ENCODE measurements at places on chromosomes 5 and 9.
A peak's percentile ranks its signal among the peaks of the same experiment; 100 is the strongest.

- DNase-seq = no peak
Observed at GRCh38 chr9:72444435-72444834, 77.0 kb upstream of the TMC1 start.

- DNase-seq = no peak
Observed at GRCh38 chr9:101498323-101498722, 35.3 kb upstream of the RNF20 start.

- no peak for DNase-seq
Observed at GRCh38 chr9:4148751-4149150, 151.1 kb downstream of the GLIS3 start.

DNA sequence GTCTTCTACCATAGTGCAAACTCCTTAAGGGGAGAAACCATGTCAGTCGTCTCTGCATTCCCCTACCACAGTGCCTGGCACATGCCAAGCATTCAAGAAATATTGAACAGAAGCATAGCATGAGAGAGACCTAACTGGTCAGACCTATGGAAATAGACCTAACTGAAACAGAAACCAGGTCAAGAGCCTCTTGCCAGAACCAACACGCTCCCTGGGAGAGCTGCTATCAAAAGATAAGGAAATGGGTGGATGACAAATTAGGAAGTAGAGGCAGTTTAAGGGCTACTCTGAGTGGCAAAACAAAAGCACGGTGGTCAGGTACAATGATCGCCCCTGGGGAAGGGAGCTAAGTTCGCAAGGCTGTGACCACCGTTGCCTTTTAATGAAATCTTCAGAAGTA lies 66.0 kb upstream of the SMIM15 start:
- DNase-seq = no peak

DNA sequence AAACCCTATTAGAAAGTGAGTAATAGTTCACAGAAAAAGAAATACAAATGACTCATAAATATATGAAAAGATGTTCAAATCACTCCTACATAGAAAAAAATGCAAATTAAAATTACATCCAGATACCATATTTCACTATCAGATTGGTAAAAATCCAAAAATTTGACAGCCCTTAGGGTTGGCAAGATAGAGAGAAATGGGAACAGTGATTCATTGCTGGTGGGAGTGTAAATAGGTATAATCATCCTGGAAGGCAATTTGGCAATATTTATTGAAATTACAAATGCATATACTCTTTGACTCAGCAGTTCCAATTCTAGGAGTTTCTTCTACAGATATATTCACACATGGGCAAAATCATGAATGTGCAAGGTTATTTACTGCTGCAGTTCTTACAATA lies 273.5 kb downstream of the NR2F1-AS1 start:
- no peak for DNase-seq

GRCh38 chr5:162603443-162604070 lies 536.0 kb downstream of the GABRG2 start:
- no peak for DNase-seq

- DNase-seq = no peak
Observed at GRCh38 chr9:84366683-84367082, 26.1 kb upstream of the SLC28A3 start.

- DNase-seq = no peak
Observed at GRCh38 chr5:133199417-133200178, 147.8 kb downstream of the HSPA4 start.

DNA sequence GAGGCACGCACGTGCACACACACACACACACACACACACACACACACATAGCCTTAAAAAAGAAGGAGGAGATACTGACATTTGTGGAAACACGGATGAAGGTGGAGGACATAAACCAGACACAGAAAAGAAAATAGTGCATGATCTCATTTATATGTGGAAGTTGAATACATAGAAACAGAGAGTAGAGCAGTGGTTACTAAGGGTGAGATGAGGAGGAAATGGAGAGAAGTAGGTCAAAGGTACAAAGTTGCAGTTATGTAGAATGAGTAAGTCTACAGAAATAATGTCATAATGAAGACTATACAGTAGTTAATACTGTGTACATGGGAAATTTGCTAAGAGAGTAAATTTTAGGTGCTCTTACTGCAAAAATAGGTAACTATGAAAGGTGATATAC lies 412.2 kb upstream of the CDH9 start:
- no peak for DNase-seq

DNA sequence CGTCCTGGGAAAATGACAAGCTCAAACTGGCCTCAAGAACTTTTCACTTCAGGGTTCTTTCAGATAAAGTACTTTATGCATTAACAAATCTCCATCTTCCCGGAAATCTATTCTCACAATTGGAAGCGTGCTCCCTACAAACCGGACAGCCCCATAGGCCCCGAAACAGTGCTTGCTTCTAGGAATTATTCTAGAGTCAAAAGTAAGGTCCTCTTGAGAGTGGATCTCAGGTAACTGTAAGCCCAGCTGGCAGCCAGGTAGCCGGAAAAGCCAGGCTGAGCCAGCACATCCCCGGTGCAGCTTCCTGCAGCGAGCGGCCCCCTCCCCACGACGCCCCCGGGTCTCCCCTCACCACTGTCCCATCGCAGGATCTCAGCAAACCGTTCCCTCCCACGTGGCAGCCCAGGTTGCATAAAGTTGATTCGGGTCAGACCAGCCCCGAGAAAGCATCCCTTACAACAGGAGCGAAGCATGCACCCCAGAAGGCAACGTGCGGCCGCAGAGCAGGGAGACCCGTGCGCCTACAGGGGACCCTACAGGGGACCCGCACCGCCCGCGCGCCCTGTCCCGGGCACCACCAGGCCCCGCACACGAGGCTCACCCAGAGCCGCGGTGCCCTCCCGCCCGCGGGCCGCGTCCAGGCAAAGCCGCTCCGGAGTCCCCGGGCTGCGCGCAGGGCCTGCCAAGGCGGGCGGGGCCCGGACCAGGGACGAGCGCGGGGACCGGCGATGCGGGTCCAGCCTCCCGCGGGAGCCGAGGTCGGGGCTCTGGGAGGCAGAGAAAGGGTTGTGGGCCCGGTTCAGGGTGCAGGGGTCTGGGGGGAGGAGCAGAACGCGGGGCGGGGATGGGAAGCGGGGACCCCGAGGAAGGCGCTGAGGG lies 920 bp downstream of the LPCAT1 start:
- peak; percentile 50 for DNase-seq

DNA sequence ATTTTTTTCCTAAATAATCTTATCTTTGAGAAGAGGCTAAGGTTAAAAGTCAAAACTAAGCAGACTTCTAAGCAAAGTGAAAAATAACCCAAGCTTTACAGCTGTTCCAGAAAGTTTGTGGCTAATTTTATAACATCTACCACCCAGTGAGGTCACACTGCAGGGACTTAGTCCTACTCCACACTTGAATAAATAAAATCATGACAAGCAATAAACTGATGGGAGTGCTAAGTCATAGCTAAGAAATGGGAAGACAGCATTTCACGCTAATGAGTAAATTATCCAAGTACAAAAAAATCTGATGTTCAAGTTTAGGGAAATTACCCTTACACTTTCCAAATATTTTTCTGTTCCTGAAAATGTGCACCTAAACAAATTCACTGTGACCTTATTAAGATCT lies 47.7 kb downstream of the ZNF608 start:
- no peak for DNase-seq

DNA sequence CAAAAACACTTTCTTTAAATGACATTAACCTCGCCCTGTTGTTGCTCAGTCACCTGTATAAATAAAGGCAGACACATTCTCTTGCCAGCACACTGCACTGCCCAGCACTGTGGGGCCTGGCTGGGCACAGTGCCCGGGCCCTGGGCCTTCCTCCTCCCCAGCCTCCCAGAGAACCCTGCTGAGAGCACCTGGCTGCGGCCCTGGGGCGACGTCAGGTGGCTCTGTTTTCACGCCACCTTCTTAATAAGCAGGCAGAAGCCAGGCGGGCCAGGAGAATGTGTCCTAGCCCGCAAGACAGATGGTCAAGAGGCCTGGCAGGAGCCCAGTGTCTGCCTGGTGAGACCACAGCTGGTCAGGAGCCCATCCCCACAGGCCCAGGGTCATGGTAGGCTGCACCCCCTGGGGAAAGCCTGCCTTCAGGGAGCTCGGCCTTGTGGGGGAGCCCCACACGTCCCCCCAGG lies 8.2 kb upstream of the AGPAT2 start:
- DNase-seq = no peak

GRCh38 chr9:106795031-106795430 lies 67.9 kb upstream of the ZNF462 start:
- DNase-seq = no peak

GRCh38 chr5:89097103-89097502 lies 214.1 kb upstream of the MEF2C start:
- DNase-seq = no peak

- DNase-seq = no peak
Observed at GRCh38 chr5:164346785-164347630, 841.6 kb downstream of the MAT2B start.

DNA sequence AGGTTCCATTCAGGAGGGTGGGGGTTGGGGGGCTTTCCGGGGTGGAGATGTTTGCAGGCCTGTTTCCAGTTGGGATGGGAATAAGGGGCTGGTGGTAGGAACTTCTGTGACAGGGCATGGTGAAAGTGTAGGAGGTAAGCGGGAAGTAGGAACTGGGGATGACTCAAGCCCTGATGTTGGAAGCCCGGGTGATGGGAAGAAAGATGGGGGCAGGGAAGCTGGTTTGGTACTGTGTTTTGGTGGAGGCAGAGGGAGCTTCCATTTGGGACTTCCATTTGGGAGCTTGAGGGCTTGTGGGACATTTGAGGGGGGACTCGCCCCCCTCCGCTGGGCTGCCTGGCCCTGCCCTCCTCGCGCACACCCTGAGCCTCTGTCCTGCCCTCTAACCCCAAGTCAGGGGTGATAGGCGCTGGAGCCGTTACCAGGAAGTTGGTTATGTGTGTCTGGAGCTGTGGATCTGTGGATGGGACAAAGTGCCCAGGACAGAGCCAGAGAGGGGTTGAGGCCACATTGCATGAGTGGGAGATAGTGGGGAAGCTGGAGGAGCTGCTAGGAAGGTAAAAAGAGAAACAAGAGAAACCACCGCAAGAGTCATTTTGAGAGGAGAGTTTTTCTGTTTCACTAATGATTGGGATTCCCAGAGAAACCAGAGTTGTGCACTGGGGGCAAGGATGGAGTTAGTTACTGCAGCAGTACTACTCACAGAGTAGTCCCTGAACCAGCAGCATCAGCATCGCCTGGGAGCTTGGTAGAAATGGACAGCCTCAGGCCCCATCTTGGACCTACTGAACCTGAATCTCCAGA lies 6.6 kb downstream of the RGS14 start:
- no peak for DNase-seq

- no peak for DNase-seq
Observed at GRCh38 chr5:76483433-76483832, 80.3 kb downstream of the IQGAP2 start.

GRCh38 chr9:97853056-97853843 lies at the start of gene FOXE1:
TSS of gene FOXE1 (plus strand) at chr9:97853226. CDS start at chr9:97853915, 689 bp downstream.
- no peak for DNase-seq

DNA sequence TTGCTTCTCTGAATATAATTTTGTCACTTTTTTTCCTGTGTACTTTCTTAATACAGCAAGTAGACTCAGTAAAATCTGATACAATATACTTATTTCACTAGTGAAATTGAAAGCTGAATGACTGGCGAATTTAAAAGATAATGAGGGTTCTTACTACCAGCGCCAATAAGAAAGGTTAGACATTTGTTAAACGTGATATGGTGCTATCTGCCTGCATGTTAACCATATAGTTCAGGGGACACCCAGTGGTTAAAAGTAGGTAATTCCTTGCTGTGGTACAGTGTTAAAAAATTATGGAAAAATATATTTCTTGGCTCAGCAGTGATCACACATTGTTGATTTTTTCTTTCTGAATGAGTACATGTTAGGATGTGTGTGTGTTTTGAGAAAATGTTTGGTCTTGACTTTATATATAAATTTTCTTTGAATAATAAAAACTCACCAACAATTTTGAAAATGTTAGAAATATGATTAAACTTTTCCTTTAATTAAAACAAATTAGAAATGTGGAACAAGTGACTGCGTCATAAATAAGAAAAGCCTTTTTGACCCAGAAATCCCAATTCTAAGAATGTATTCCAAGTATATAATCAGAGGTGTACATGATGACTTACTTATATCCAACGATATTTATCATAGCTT lies 25.8 kb downstream of the CAST start:
- peak; percentile 21 for DNase-seq

GRCh38 chr5:150413176-150413901 lies 629 bp upstream of the CD74 start:
- no peak for DNase-seq

GRCh38 chr9:127991017-127991756 lies 10.4 kb upstream of the EEIG1 start:
- DNase-seq = peak; percentile 62

DNA sequence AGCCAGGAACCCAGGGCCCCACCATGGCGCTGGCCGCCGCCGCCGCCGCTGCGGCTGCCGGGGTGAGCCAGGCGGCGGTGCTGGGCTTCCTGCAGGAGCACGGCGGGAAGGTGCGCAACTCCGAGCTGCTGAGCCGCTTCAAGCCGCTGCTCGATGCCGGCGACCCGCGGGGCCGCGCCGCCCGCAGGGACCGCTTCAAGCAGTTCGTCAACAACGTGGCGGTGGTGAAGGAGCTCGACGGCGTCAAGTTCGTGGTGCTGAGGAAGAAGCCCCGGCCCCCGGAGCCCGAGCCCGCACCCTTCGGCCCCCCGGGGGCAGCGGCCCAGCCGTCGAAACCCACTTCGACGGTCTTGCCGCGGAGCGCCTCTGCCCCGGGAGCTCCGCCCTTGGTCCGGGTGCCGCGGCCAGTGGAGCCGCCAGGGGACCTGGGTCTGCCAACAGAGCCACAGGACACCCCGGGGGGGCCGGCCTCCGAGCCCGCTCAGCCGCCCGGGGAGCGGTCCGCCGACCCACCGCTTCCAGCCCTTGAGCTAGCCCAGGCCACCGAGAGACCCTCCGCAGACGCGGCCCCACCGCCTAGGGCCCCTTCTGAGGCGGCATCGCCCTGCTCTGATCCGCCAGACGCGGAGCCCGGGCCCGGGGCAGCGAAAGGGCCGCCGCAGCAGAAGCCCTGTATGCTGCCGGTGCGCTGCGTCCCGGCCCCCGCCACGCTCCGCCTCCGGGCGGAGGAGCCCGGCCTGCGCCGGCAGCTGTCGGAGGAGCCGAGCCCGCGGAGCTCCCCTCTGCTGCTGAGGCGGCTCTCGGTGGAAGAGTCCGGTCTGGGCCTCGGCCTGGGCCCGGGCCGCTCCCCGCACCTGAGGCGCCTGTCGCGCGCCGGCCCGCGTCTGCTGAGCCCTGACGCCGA lies 749 bp downstream of the SOWAHA start:
- peak; percentile 79 for DNase-seq

DNA sequence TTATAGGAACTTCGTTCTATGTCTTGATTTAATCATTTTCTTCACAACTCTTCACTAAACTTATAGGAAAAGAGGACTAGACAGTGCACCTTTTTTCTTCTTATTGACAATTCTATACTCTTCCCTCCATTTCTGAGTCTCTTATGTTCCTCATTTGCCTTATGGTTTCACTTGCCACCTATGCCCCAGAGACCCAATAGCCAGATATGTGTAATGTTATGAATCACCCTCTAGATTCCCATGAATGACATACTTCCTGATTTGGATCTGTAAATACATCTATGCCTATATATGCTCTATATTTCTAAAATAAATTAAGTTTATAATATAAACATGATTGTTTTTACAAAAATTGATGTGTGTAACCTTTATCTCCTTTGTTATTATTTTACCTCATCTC lies 514.1 kb upstream of the MEF2C start:
- no peak for DNase-seq

GRCh38 chr5:151168602-151169344 lies 11.2 kb upstream of the ANXA6 start:
- DNase-seq = no peak
